Omental fat pad (tissue), 4 donors: ENCODE measurements at places on chromosomes 5 and 9. TPM values are rescaled to one million over a fixed set of nuclear protein-coding genes. Genes with fewer than 3 reads are reported as not detected.

DNA sequence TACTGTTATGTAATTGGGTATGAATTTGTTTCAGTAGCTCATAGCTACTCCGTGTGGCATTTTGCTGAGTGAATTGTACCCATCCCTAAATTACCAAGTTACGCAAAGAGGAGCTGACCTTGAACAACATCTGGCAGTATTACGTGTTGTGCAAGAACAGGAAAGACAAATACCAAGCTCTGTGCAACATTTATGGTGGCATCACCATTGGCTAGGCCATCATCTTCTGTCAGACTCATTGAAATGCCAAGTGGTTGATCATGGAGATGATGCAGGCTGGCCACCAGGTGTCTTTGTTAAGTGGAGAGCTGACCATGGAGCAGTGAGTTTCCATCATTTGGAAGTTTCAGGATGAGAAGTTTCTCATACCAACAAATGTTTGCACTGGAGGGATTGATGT lies 15.0 kb downstream of the ZSWIM6 start:
- no peak for DNase-seq

DNA sequence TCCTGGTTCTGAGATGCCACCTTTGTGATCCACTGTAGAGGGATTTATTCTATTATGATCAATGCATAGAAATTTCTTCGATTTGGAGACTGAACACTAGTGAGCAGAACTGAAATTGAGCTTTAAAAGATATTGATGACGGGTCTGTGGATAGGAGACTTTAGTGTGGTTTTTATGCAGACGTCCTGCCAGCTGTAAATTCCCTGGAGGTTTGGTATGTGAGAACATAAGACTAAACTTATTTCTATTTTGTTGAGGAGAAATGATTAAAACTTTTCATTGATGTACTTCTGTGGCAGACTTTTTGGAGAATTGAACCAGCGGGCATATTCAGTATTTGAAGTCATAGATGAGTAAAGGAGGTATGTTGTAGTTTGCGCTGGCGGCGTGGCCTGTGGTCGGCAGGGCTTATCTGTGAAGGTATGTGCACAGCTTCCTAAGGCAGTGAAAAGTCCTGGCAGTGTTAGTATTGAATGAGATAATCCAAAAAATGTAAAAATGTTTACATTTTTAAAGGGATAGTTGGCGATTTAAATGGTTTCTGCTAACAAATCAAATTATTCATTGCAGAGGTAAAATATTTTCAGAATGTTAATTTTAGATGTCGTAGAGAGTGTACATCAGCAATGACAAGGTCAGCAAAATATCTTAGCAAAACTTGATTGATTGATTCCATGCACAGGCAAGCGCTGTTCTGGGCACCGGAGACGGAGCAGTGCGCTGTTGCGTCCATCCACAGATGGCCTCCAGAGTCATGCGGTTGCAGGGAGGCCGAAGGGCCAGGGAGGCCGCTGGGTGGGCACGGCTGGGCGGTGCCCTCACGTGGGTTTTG lies 20.4 kb downstream of the TENT4A start:
- no peak for DNase-seq

The LIFR gene
- 134 TPM for total RNA-seq

GRCh38 chr9:128056887-128057723 lies 10.0 kb downstream of the NAIF1 start:
- no peak for DNase-seq

DNA sequence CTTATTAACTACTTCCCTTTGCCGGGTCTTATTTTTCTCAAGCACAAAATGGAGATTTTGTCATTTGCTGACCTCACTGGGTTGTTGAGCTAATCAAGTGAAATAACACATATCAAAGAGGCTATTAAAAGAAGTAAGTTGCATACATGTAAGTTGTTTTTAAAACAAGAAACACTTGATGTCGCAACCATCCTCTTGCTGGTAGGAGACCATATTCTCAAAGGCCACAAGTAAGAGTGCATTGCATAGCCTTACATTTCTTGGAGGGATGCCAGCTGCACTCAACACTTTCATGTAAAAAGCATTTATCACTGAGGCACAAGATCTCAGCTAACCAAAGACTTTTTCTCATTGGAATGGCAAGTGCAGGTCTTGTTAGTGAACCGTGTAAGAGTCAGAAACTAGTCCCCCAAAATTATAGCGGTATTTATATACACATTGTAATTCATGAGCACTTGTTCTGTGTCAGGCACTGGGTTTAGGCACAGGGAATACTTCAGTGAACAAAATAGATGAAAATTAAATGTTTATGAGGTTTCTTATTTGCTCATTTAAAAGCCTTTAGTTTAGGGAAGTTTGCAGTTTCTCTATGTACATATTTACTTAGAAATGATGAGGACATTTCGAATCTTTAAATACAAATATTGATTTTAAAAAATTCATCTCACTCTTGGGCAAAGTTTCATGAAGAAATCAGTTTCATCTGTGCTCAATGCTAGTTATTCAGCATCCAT lies 72.0 kb downstream of the ZFAND5 start:
- no peak for DNase-seq

The CRB2 gene
- 3.5 TPM for total RNA-seq

GRCh38 chr5:93736284-93736683 lies 5.1 kb downstream of the POU5F2 start:
- no peak for DNase-seq
